ENCODE measurements at places on chromosomes 4 and X. TPM values are rescaled to one million over a fixed set of nuclear protein-coding genes. Genes with fewer than 3 reads are reported as not detected.

Gene DRP2
- 0.12 TPM for total RNA-seq

DNA sequence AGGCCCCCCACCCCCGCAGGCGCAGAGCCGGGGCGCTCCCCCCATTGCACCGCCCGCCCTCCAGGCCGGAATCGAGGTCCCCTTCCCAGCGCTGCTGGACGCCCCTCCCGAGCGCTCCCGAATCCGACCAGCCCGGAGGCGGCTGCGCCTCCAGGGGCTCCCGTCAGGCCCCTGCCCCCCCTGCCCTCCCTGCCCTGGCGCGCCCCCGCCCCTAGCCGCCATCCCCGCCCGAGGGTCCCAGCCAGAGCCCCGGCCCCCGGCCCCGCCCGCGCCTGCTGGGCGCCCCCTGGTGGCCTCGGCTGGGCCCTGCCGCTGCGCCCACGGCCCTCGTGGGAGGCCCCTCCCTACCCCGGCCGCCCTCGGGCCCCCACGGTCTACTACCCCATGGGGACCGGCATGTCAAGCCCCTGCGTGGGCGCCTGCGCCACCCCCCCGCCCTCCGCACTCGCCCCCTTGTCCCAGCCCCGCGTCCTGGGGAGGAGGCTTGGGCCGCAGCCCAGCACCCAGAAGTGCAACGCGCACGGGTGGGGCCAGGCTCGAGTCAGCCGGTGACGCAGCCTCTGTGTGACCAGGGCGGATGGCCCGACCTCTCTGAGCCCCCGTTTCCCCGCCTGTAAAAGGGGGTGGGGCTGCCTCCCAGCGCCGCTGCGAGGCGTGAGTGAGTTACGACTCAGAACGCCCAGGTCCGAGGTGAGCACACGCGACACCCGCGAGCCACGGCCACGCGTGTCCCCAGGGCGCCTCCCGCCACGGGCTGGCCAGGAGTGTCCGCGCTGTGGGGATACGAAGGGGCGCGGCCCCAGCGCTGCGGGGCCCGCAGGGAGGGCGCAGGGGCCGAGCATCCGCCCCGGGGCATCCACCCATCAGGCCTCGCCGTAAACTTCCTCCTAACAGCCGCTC is 104.9 kb downstream of the FAM53A start:
- DNase-seq = peak; percentile 91

Gene SPIN2A
- total RNA-seq = 0.44 TPM

GRCh38 chr4:95505151-95505550 is 43.6 kb downstream of the UNC5C start:
- no peak for DNase-seq

Gene CTAG2
- not detected for total RNA-seq

DNA sequence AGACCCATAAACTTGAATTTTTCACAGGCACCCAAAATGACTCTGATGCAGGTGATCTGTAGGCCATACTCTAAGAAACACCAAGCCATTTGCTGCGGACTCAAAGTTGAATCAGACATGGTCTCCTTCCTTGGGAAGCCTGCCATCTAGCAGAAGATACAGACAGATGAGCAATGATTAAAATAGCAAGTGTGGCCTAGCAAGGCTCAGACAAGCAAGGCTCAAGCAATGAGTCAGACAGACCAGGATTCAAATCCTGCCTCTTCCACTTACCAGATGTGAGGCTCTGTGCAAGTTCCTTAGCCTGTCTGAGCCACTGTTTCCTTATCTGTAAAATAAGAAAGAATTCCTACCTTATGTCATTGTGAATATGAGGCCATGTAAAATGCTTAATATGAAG is 2.3 kb downstream of the CCDC149 start:
- DNase-seq = no peak

DNA sequence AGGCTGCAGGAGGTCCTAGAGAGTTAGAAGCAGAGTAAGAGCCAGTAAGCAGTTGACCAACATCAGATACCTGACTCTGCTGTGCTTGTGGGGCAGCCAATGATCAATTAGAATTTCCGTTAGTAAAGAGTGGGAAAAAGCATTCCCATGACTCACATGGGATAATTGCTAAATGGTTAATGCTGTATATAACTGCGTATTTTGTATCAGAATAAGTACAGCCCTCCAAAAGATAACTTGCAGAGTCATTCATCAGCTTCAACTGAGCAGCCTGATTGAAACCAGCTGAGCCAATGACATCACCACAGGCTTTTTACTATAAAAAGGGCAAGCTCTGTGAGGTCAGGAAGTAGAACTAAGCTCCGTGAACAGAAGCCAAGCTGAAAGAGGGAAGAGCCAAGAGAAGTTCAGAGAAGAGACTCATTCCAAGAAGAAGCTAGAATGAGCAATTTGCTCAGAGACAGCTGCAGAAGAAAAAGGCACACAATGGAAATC is 67.9 kb downstream of the PPP3CA start:
- peak; percentile 50 for DNase-seq

- DNase-seq = no peak
These were observed 25.4 kb downstream of the DIAPH2 start for GRCh38 chrX:96710031-96710430.

GRCh38 chrX:149286940-149287349 is 218.2 kb downstream of the IDS start:
- DNase-seq = no peak

Gene CSAG3
- total RNA-seq = not detected

DNA sequence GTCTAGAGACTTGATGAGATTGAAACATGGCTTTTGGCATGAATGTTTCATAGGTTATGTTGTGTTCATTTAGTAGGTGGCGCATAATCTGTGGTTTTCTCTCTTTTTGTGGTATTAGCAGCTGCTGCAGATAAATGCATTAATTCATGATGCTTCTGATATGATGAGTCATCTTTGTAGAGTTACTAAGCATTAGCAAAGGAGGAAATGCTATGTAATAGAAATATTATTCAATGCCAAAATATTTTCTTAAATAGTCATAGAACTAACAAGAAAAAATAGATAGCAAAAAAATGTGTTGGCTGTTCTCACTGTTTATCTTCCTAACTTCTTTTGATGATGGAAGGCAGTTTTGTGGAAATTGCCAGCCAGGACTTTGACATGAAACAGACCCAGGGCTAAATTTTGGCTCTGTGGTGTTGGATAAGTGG is 3.6 kb downstream of the ZXDB start:
- no peak for DNase-seq

- DNase-seq = no peak
These were observed 124.3 kb upstream of the TRIM2 start for GRCh38 chr4:153079857-153080391.

Gene PDLIM3
- 319 TPM for total RNA-seq

DNA sequence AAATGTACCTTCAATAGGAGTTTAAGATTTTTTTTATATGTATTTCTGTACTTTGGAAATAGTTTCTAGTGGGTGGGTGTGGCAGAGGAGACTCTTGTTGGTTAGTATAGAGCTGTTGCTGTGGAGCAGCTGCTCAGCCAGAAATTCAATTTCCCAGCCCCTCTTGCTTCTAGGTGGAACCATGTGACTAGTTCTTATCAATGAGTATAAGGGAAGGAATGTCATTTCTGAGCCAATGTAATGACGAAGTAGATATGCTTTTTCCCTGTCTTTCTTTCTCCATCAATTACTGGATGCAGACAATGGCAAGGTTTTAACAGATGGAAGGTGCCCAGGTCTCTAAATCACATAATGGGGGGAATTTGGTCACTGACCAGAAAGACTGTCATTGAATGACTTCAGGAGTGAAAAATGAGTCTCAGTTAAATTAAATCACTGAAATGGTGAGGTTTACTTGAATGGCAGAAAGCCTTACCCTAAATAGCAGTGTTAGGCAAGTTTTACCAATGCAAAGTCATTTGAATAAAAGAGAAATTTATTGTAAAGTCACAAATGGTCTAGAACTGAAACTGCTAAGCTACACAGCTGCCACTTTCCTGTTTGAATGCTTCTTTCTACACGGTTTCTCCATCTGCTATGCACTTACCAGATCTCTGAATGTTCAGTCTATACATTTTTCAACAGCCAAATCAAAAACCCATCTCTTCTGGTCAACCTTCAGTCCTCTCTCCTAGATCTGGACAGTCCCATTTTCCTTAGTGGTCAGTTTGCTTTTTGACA is 795.4 kb upstream of the MAGEB2 start:
- no peak for DNase-seq

Gene GPM6B
- 7.1 TPM for total RNA-seq

- DNase-seq = no peak
These were observed 19.6 kb downstream of the ATP5ME start for GRCh38 chr4:654503-654845.

Gene CEP135
- total RNA-seq = 3.2 TPM

- no peak for DNase-seq
These were observed 16.2 kb downstream of the AWAT2 start for GRCh38 chrX:70033348-70034051.

DNA sequence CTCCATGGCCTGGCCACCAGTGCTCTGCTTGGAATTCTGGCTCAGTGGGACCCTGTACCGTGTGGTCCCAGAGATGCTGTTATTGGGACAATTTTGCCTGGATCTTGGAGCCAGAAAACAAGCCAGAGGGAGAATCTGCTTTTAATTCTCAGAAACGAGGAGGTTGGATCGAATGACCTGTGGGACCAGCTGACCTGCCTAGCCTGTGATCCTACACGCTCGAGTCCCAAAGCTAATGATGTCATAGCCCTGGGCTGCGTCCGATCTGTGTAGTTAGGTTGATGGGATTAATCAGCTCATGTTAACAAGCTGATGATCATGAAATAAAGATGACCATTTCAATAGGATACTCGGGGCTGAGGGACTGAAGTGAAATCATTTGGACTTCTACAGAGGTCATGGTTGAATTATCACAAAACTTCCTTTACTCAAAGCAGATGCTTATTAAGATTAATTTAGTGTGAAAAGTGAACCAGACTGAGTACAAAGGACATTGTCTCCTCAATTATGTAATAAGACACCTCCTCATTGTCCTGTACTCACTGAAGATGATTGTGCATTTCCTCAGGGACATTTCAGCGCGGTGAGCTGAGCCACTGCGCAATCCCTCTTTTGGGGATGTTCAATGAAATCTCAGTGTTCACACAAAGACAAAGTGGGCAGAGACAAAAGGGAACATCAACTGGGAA is 51.9 kb upstream of the STX18 start:
- DNase-seq = no peak

GRCh38 chr4:4541040-4541631 is 712 bp downstream of the STX18 start:
- peak; percentile 29 for DNase-seq

DNA sequence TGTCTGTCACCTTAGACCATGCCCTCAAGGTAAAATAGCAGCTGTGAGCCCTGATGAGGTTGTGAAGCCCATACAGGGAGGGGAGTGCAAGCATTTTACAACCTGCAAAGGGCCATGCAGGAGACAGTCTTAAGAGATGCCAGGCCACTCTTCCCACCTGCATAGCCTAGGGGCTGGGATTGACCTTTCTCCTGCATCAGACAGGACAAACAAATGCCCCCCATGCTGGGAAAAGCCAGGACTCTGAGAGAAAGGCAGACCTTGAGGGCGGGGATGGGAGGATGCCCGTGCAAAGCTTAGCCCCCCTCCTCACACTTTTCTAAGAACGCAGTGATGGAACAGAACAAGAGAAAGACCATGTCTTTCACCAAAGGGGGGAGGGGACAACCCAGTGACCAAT is 137.9 kb upstream of the MAMLD1 start:
- DNase-seq = no peak

GRCh38 chr4:166518776-166519175 is 645.7 kb downstream of the TLL1 start:
- DNase-seq = no peak

DNA sequence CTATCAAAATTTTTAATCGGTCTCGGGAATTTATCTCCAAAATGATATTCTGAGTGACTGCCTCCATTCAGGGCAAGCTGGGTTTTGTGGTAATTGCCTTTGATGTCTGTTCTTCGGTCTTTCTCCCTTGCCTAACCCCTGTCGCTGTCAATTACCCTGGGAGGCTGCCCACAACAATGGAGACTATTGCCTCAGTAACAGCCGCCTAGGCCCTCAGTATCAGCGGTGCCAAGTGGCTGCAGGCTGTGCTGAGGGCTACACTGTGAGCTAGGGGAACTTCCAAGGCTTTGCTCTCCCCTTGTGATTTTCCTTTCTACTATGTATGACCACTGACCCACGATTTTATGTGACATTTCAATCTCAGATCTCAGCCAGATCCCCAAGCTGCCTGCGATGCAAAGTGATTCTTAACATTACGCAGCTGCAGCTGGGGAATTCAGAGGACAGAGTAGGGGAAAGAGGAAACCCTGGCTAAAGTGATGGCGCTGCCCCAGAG is 36.3 kb upstream of the REST start:
- DNase-seq = no peak

Gene NMU
- not detected for total RNA-seq

- no peak for DNase-seq
These were observed 15.8 kb downstream of the RPL39 start for GRCh38 chrX:119775517-119776238.

DNA sequence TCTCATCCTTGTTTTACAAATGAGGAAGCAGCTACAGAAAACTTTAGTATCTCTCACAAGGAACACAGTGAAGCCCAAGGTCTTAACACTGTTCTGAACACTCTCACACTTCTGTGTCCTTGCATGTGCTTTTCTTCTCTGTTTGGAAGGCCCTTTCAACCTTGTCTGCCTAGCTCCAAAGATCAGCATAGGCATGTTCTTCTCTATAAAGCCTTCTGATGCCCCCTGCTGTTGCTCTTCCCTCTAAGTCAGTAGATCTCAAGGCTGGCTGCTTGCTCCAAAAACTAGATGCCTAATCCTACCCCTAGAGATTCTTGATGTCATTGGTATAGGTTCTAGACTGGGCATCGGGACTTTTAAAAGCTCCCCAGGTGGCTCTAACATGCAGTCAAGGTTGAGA is 5.9 kb downstream of the APOO start:
- peak; percentile 41 for DNase-seq

DNA sequence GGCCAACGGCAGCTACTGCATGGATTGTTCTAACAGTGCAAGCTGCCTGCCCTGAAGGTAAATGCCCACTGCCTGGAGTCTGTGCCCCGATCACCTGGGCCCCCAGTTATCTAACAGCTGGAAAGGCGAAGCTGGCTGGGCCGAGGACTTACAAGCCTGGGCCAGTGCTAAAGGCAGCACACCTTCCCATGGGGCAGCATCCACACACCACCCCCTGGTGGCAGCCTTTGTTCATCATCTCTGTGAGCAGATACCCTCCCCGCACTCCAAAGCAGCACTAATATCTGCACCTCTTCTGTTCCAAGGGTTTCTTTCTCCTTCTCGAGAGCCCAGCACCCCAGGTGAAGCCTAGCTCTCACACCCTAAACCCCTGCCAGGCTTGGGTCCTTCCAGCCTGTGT is 7.6 kb downstream of the SLC2A9 start:
- peak; percentile 51 for DNase-seq

GRCh38 chr4:83783215-83783614 is 247.3 kb downstream of the GPAT3 start:
- no peak for DNase-seq

DNA sequence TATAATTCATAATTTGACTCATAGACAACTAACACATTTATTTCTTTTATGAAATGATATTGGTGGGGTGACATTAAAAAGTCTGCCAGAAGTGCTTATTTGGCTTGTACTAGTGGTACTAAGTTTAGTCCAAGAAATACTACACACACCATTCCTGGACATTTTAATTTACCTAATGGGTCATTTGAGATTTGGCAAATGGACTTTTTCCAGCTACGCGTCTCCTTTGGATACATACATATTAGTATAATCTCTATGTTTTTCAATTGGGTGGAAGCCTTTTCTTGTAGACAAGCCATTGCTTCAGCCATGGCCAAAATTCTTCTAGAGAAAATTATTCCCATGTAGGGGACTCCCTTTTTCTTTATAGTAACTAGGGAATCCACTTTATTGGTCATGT is 968.5 kb downstream of the C4orf33 start:
- DNase-seq = no peak

GRCh38 chrX:1598021-1598875 is 6.8 kb downstream of the AKAP17A start:
- DNase-seq = no peak

- no peak for DNase-seq
These were observed 13.5 kb downstream of the ANKRD17 start for GRCh38 chr4:73244945-73245601.

Gene TRPC5OS
- total RNA-seq = not detected

Measured in left cardiac atrium (tissue), 4 donors.